Gastroesophageal sphincter (tissue), 4 donors: ENCODE measurements at places on chromosomes 4 and X. TPM values are rescaled to one million over a fixed set of nuclear protein-coding genes. Genes with fewer than 3 reads are reported as not detected.

The NUDT10 gene
- total RNA-seq, result 0.78 TPM

The POU4F2 gene
- total RNA-seq, result not detected

The ARAP2 gene
- 15.9 TPM for total RNA-seq

The HMGN5 gene
- total RNA-seq, result 4.2 TPM

The SOWAHB gene
- 1.8 TPM for total RNA-seq
